Activated naive CD4-positive, alpha-beta T cell (primary cell): ENCODE measurements at places on chromosomes 1 and 21.

DNA sequence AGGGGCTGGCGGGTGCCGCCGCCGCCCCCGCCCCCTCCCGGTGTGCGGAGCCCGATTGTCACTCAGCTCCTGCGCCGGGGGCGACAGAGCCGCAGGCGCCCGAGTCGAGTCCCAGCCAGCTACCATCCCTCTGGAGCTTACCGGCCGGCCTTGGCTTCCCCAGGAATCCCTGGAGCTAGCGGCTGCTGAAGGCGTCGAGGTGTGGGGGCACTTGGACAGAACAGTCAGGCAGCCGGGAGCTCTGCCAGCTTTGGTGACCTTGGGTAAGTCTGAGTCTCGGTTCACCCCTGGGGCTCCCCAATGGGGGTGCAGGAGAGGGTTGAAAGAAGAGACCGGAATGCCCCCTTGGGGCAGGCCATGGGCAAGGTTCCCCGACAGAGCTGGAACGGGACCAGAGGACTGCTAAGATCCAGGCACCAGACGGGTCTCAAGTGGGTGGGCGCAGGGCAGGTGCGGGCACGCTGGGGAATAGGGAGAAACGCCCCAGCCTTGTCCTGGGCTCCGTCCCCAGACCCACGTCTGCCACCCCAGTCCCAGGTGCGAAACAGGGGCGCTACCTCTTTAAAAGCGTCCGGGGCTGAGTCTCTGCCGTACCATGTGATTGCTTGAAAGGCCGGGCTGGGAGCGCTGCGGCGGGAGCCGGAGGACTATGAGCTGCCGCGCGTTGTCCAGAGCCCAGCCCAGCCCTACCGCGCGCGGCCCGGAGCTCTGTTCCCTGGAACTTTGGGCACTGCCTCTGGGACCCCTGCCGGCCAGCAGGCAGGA is at the start of gene ADORA1:
TSS of gene ADORA1 (plus strand) at position 61 of the 765 bp plus-strand sequence. CDS start 1,116 bp downstream, outside the sequence.
- no peak for DNase-seq

- DNase-seq, result no peak
These were observed 141.1 kb downstream of the TRIM33 start for GRCh38 chr1:114369930-114370329.

GRCh38 chr1:86913399-86913895 is 479 bp downstream of the SELENOF start:
- DNase-seq, result no peak

DNA sequence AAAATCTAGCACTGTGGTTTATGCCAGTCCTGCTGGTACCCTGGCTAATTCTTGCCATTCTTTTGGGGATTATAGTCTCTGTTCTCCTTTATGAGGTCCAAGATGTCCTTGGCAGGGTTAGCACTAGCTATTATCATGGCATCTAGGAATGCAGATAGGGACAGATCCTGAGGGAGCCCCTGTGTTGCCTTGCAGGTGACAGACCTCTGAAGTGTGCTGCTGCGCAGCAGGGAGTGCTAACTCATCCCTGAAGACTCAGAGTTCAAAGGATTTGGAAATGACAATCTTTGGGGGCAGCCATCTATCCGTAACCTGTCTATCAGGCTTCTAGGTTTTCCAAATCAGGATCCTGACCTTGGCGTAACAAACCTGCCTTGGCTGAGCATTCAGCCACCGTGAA is 16.3 kb downstream of the ZFYVE9 start:
- no peak for DNase-seq

DNA sequence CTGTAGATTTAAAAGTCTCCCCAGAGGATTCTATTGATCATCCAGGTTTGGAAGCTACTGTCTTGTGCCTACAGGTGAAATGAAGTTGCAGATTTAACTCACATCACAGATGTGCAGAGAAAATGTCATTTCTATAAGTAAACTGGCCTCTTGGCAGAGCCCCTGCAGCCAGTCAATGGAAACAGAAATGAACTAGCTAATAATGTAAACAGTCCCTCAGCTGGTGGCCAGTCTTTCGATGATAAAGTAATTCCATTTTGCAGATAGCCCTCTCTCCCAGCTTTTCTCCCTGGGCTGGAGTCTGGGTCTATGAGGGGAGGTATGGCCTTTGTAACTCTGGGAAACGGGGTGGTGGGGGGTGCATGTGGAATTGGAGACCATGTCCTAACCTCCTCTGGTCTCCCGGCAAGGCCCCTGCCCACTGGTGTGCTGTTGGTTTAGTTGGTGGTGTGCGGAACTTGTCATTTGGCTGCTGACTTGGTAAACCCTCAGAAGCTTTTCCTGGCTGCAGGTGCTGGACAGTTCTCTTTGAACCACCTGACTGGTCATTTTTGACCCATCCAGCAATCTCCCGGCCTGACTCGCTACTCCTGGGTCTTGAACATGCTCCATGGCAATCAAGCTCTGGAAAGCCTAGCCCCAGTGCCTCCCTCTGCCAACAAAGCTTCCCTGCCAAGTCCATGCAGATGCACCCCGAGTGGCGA is 14.9 kb downstream of the TBX19 start:
- no peak for DNase-seq

GRCh38 chr1:46437723-46438122 is 43.6 kb downstream of the FAAH start:
- DNase-seq, result no peak

GRCh38 chr1:7236844-7237515 is 451.7 kb downstream of the CAMTA1 start:
- no peak for DNase-seq

DNA sequence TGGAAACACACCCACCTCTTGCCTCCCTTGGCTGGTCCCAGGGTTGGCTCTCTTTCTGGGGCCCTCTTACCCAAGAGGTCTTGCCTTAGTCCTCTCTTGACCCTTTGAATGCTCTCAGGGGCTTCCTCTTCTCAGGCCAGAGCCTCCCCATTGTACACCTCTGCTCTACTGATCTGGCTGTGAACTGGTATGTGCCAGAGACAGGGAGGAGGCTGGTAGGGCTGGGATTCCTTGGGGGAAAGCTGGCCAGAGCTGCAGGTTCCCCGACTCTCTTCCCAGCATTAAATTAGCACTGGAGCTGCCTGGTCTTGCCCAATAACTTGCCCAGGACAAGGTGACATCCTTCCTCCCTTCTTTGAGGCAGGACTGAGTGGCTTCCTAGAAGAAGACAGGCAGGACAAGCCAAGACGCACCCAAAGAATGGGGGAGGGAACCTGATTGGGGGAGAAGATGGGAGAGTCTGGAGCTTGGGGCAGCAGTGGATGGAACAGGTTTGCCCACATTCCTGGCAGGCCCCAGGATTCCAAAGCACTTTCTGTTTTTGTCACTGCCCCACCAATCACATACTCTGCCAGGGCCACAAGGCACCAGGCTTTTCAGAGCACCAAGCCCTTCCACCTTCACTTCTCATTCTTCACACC is 37.2 kb upstream of the CITED4 start:
- DNase-seq, result no peak

- DNase-seq, result no peak
These were observed 251.9 kb downstream of the SDCCAG8 start for GRCh38 chr1:243507672-243508302.

GRCh38 chr1:111249960-111250359 is 22.4 kb downstream of the CHI3L2 start:
- DNase-seq, result no peak

GRCh38 chr1:61612602-61613001 is 112.3 kb downstream of the TM2D1 start:
- no peak for DNase-seq

- no peak for DNase-seq
These were observed 299.6 kb downstream of the LMX1A start for GRCh38 chr1:165056914-165057313.

DNA sequence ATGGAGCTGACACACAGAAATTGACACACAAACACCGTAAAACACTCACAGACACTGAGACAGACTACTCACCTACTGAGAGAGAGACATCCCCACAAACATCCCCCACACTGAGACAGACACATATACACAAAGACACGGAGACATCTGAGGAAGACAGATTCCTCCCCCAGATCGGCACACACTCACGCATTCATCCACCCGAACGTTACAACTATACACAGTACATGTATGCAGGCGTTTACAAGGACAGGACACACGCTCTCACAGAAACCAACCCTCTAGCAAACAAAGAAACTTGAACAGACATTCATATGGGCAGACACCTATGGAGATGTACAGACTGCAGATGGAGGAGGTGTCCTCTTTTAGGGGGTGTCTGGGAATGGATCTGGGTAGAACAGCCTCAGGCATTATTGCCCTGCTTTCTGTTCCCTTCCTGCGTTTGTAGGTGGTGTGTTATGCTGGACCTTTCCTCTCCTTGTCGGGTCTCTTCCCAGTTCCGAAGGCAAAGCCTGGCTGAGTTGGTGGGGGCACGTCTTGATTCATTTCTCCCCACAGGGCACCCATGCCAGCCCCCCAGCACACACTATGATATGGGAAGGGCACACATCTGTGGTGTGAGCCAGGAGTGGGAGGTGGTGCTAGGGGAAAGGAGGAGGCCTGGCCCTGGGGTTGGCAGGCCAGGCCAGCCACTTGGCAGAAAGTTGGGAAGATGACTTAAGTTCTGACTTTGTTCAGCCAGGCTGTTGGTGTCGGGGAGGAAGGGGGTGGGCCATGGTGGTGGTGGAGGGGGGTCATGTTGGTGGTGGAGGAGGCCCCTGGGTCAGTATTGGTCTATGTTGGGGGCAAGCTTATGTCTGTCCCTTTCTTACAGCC is 1.5 kb downstream of the KIRREL1 start:
- no peak for DNase-seq

DNA sequence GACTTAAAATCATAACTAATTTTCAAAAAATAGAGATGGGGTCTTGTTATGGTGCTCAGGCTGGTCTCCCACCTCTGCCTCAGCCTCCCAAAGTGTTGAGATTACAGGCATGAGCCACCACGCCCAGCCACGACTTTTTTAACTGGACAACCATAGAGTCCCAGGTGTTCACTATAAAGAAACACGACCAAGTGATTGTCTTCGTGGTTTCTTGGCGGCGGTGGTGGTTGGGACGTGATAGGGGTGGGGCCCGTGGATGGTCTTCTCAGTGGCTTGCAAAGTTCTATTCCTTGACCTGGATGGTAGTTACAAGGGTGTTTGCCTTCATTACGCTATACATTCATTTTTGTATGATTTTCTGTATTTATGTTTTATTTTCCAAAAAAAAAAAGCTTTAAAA is 34.6 kb upstream of the COX20 start:
- no peak for DNase-seq

DNA sequence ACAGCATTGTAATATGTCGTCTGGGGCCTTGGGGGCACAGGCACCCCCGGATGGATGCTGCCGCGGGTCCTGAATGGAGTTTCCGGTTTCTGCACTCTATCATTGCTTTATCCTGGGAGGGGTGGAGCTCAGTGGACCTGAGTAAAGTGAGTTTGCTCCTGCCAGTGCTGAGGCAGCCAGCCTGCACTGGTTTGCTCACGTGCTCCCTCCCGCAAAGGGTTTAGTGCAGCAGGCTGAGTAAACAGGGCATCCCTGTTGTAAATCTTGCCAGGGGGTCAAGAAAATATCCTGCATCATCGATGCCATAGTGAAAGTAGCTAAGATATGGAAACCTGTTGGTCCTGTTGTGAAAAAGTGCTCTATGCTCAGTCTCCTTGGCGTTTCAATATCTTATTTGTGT is 85.6 kb upstream of the BRINP3 start:
- no peak for DNase-seq
